Bone marrow (tissue), 2 donors: ENCODE measurements at places on chromosomes 1 and 21.
A peak's percentile ranks its signal among the peaks of the same experiment; 100 is the strongest.

DNA sequence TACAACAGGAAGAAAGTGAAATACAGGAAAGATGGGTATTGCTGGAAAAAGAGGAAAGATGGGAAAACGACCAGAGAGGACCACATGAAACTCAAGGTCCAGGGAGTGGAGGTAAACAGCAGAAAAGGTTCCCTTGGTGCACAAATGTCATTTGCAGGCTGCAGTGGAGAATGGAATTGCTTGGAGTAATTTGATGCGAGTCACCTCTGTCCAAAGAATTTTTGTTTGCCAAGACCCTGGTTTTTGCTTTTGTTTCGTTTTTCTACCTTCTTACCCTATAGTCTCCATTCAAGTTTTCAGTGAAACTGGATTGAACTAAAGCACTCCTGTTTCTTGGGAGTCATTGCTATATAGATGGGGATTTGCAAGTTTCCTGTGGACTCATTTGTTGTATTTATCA, 464.3 kb downstream of the CAMTA1 start:
- DNase-seq = no peak

GRCh38 chr1:161166669-161167548, 683 bp downstream of the PPOX start:
- DNase-seq = no peak

GRCh38 chr21:22703521-22703920, 1705.3 kb downstream of the NCAM2 start:
- no peak for DNase-seq

DNA sequence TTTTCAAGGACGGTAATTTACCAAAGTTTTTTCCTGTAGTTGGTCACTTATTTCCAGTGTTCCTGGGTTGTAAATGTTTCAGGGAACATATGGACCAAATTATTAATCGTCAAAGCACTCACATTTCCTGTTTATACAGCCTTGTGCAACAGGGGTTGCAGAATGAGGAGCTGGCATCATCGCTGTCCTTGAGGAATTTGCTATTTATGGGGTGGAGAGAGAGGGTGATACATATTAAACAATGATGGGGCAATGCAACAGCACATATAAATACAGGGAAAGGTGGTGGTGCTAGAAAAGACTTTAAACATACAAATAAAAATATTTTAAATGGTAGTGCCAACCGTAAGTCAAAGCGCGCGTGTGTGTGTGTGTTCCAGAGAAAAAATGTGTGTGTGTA, 369.8 kb downstream of the NPHP4 start:
- no peak for DNase-seq

DNA sequence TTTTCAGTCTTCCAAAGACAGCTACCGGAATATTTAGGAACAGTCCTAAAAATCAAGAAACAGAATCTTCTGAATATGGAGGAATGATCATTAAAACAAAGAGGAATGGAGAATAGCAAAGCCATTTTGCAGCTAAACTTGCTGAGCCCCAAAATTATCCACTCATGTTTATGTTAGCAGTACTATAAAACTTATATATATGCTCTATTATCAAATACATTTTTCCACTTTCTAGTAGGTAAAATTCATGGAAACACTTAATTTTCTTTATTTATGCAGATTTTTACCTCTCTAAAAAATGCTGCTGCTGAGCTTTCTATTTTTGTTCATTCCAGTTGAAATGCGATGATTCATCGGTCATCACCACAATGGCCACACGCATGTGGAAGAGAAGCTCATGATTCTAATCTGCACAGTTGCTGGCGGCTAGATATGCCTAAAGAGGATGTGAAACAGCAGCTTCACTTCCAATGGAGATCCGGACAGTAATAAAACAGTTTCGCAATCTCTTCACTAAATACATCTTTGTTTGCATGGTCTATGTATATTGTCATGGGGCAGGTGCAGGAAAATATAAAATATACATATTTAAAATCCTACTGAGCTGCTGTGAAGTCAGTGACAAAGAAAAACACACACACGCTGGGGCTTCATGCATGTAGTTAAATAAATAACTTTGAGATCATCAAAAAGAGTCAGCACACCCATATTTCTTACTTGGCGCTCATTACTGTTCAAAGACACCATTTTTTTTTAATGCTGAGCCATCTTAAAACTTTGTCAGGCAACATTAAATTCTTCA, 292.2 kb downstream of the SMYD3 start:
- DNase-seq = peak; percentile 94

GRCh38 chr1:164605254-164606091, 46.5 kb downstream of the PBX1 start:
- DNase-seq = no peak

GRCh38 chr1:167737169-167737568, 15.4 kb downstream of the MPZL1 start:
- no peak for DNase-seq

DNA sequence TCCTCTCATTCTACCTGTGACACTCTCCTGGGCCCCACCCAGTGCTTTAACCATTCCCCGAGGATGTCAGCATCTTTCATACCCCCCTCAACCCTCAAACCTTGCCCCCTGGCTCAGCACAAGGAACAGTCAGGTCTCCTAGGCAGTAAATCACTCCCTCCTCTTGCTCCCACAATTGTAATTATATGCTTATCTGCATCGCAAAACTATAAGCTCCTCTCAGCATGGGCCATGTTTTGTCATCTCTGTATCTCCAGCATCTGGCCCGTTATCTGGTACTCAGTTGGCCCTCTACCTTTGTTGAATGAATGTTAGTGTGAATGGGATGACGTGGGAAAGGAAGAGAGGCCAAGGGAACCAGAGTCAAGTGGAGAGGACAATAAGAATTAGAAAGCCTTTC, 2.8 kb upstream of the ELOVL1 start:
- DNase-seq = no peak

DNA sequence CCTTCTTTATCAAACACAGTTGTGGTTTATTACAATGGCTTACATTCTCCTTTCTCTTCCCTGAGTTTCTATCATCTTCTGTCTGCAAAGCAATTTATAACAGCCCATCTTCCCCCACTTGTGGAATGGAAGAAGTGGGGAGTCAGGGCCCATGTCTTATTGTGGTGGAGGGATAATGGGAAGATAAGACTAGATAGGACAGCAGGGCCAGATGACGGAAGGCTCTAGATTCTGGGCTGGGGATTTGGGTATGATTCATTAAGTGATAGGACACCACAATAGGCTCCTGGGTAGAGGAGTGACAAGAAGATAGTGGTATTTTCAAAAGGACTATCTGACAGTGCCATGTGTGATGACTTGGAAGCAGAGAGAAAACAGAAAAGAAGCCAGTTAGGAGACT, 450.6 kb downstream of the TTLL7 start:
- no peak for DNase-seq

- no peak for DNase-seq
Observed at GRCh38 chr1:227353186-227353585, 34.9 kb upstream of the CDC42BPA start.

DNA sequence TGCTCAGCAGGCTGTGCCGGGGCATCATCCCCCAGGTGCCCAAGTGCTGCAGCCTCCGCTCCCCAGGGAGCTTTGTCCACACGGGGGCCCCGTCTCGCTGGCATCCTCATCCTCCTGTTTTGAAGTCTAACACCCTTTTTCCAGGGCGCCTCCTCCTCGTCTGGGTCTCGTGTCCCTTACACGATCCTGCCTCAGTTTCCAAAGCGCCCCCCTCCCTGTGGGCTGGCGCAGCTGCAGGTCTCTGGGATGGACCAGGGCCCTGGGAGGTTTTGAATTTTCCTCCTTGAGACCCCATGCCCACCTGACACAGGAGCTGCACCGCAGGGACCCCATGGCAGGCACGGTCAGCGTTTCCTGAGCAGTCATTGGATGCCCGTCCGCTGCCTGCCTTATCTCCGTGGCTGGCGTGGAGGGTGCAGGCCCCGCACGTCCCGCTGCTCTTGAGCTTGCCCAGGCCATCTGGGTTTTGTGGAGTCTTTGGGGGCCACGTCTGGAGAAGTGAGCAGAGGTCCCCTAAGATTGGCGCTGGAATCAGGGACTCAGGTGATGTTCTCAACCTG, 37.4 kb upstream of the DIP2A start:
- DNase-seq = no peak

GRCh38 chr1:244573768-244574167, 79.2 kb upstream of the DESI2 start:
- no peak for DNase-seq

- no peak for DNase-seq
Observed at GRCh38 chr1:41902159-41902577, 16.6 kb downstream of the HIVEP3 start.

- no peak for DNase-seq
Observed at GRCh38 chr1:76632136-76632535, 235.1 kb upstream of the ST6GALNAC5 start.

GRCh38 chr1:86502721-86503405, 34.1 kb downstream of the CLCA1 start:
- no peak for DNase-seq

GRCh38 chr21:16821588-16821987, 691.3 kb upstream of the CXADR start:
- no peak for DNase-seq

GRCh38 chr1:161196521-161197451, 2.1 kb downstream of the ADAMTS4 start:
- no peak for DNase-seq

GRCh38 chr1:59604191-59604590, 210.6 kb upstream of the HOOK1 start:
- no peak for DNase-seq

- no peak for DNase-seq
Observed at GRCh38 chr1:75711846-75712245, 12.7 kb upstream of the ACADM start.

DNA sequence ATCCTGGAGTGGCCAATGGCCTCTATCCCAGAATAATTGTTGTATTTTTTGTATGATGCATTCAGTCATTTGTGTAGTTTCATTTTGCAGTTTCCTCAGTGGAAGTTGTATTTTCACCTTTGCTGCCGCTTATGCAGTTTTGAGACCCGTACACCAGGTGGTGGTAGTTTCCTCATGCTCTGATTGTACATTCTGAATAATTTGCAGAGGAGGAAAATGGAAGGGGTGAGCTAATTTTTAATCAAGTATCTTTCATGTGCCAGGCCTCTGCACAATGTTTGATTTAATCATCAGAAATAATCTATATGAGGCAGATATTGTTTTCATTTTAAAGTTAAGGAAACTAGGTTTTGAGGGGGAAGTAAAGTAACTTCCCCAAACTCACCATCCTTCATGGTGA, 29.5 kb downstream of the HLX start:
- no peak for DNase-seq

DNA sequence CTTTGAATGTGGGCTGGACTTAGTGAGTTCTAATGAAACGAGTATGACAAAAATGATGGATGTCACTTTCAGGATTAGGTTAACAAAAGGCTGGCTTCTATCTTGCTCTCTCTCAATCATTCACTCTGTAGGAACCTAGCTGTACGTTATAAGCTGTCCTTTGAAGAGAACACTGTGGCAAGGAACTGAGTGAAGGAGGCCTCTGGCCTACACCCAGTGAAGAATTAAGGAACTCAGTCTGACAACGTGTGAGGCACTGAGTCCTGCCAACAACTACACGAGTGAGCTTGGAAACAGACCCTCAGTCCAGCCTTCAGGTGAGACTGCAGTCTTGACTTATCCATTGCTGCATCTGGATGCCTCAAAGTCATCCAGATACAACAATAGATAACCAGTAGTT, 3.3 kb upstream of the DNTTIP2 start:
- DNase-seq = no peak

GRCh38 chr1:225874431-225874830, 7.7 kb downstream of the TMEM63A start:
- DNase-seq = no peak

DNA sequence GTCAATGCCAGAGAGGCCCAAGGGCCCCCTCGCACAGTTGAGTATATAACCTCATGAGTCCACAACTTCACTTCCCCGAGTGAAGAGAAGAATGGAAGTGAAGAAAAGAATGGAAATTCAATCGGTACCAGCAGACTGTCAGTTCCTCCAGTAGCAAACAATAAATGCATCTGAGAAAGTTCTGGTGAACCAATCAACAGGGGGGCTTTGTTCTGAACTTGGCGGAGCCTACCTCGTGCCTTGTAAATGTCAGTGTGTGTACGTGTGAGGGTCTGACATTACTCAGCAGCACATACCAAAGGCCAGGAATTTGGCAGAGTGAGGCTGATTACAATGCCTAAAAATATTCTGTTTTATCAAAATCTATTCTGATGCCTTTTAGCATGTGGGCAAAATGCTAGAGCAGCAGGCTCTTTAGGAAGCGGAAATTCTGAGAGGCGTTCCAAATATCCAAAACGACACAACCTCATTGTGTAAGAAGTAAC, 238.5 kb downstream of the LTN1 start:
- no peak for DNase-seq

DNA sequence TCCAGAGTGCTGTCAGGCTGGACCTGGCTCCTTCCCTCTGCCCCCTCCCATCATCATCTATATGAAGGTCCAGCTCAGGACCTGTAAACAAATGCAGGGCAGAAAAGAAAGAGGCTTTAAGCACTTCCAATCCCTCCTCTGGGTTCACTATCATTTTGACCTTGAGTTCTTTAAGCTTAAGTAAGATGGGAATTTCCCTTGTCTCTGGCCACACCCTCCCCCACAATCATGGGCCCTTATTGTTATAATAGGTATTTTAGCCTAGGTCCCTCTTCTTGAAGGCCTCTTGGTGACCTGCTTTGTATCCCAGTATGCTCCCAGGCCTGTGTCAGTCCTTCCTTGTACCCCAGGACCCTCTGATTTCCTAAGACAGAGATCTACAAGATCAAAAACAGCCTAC, 45.1 kb upstream of the EPS15 start:
- no peak for DNase-seq

GRCh38 chr1:57874418-57874877, 450.6 kb upstream of the DAB1 start:
- no peak for DNase-seq

GRCh38 chr1:238257018-238257621, 366.4 kb upstream of the ZP4 start:
- DNase-seq = no peak

- no peak for DNase-seq
Observed at GRCh38 chr1:222787729-222788128, 27.1 kb upstream of the DISP1 start.

DNA sequence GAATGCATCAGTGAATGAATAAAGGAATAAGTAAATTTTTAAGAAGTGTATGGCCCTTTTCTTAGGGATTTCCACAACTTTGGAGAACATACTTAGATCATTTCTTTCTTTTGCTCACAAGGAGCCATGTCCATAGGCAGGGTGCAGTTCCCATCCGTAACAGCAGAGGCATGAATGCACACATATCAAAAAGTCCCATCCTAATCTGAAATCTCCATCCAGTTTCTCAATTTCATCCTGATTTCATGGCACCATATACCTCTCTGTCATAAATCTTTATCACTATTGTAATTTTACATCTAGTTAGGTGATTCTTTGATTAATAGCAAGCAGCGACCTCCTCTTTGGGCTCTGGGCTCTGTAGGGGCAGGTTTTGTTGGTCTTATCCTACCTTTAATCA, 359.2 kb downstream of the RRAGC start:
- no peak for DNase-seq
